Activated CD4-positive, alpha-beta T cell treated with anti-CD3 and anti-CD28 coated beads for 24 hours (primary cell): ENCODE measurements at places on chromosomes 3 and 15.

DNA sequence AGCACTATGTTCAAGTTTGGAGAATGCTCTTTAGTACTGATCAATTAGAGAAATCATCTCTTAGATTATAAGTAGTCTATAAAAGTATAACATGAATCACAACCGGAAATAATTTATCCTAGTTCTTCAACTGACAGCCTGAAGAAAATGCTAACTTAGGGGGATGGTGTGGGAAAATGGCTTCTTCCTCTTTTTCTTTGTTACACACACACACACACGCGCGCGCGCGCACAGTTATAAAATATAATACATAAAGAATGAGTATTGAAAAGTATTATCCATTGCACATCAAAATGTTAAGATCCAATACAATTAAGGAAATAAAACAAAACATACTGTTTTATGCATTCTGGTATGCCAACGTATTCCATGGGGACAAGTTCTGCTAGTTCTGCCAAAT lies 11.2 kb upstream of the GTF2A2 start:
- DNase-seq: no peak

GRCh38 chr3:125151916-125152315 lies 60.6 kb downstream of the SLC12A8 start:
- no peak for DNase-seq

DNA sequence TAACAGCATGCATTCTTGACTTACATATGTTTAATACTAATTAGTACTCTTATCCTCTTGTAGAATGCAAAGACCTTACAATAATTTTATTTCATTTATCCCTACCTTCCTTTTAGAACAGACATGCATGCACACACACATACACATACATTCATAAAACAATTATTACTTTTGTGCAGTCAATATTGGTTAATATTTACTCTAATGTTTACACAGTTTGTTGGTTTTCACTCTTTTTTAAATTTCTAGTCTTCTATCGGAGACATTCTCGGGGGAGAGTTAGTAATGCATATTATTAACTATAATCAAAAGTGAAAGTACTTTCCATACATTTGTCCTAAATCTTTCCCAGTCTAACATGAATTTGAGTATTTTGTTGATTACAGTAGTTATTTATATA lies 317.7 kb upstream of the DPH6 start:
- no peak for DNase-seq

DNA sequence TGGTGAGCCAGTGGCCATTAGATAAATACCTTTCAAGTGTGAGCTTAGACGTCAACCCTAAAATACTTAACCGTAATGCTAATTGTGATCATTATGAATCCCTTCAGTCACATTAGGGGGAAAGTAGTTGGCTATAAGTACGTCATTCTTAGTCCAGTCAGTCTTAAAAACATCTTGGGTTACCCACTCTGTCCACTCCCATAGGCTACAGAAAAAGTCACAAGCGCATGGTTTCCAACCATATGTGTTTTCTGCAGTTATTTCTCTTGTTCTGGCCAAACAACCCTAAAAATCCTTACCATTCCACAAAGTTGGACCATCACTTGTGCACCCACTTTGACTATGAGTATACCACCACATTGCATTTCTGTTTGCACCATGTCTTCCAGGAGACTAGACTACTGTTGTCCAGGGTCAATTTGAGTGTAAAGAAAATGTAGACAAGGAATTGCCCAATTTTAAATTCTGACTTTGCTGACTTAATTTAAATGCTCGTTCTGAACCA lies 3.3 kb downstream of the RPL15 start:
- DNase-seq: no peak

DNA sequence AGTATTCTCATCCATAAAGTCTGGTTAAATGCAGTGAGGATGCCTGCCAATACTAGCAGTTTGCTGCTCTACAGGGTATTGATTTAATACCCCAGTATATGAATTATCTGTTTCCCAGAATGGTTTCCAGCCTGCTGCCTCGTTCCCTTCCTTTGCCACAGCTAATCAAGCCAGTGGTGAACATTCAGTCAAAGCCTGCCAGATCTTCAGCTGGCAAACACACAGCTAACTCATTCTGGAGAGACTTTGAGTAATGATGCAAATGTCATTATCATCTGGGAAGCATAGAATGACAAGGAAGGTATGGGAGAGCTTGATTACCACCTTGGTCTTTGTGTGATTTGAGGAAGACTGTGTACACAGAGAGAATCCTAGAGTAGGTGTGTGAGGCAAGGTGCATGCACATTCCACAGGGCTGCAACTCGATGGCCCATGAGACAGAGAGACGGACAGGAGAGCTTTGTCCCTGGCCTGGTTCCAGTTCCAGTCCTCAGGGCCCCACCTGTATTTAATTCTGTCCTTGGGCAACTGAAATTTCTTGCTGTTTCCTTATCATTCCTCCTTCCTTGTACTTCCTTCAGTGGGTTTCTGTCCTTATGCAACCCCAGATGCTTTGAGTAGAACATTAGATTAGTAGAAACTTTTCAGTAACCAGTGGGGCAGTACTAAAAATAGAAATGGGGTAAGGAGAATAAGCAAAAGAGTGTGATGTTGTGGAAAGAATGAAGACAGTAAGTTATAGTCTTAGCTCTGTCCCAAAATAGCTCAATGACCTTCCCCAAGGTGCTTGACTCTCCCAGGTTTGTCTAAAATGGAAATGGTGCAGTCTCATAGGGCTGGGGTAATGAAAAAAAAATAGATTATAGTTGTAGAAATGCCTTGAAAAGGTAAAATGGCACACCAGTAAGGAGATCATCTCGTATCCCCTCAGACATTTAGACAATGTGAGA lies 72.5 kb downstream of the MITF start:
- no peak for DNase-seq

GRCh38 chr3:169648451-169648850 lies 15.1 kb downstream of the MECOM start:
- DNase-seq: no peak

DNA sequence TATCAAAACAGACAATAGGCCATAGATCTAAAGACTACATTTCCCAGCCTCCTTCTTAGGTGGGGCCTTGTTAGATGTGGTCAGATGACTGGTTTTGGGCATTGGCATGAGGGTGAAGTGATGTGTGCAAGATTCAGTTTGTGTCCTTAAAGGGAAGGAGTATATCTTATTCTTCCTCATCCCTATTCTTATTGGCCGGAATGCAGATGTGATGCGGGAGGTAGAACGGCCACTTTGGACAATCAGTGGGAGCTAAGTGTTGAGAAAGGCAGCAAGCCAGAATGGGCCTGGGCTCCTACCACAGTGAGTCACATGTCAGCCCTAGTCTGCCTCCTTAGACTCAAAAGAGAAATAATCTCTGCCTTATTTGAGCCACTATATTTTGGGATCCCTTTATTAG lies 89.8 kb upstream of the MEX3B start:
- no peak for DNase-seq

GRCh38 chr3:161414907-161415306 lies 43.6 kb upstream of the SPTSSB start:
- DNase-seq: no peak

DNA sequence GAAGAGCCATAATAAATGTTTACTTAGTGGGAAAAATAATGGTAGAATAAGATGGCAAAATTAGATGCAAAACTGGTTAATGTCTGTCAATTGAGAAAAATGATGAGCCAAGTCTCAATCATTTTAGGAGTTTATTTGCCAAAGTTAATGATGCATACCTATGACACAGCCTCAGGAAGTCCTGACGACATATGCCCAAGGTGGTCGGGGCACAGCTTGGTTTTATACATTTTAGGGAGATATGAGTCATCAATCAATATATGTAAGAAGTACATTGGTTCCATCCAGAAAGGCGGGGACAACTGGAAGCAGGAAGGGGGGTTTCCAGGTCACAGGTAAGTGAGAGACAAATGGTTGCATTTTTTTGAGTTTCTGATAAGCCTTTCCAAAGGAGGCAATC lies 31.5 kb downstream of the CLEC3B start:
- no peak for DNase-seq

DNA sequence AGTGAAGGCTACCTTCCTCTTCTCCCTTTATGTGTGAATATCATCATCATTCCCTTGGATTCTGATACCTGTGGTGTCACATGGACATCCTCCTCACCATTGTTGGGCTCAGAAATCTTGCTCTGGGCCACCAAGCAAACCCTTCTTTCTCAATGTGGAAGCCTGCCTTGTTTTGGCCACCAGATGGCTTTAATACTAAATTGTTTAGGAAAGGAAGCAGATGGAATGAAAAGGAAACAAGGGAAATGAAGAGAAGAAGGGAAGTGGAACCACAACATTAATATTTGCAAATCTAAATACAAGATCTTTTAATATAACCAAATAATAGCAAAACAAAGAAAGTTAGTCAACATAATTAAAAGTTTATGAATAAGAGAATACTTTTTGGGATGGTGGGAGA lies 14.0 kb downstream of the FAM227B start:
- DNase-seq: no peak

- DNase-seq: no peak
These were observed 2.7 kb upstream of the STARD5 start for GRCh38 chr15:81326466-81327212.

GRCh38 chr3:16124636-16125035 lies 49.8 kb upstream of the GALNT15 start:
- no peak for DNase-seq

GRCh38 chr3:169865176-169865767 lies 4.5 kb downstream of the LRRC31 start:
- no peak for DNase-seq

- DNase-seq: no peak
These were observed 115.2 kb downstream of the PEX5L start for GRCh38 chr3:179921500-179921899.

DNA sequence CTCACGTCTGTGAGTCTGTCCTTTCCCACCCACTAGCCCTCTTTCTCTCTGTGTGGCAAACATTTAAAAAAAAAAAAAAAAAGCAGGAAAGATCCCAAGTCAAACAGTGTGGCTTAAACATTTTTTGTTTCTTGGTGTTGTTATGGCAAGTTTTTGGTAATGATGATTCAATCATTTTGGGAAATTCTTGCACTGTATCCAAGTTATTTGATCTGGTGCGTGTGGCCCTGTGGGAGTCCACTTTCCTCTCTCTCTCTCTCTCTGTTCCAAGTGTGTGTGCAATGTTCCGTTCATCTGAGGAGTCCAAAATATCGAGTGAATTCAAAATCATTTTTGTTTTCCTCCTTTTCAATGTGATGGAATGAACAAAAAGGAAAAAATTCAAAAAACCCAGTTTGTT lies 97.7 kb downstream of the GAP43 start:
- DNase-seq: no peak
